ENCODE measurements at places on chromosomes 6 and 20.

GRCh38 chr6:42249279-42249678 lies 31.6 kb upstream of the MRPS10 start:
- no peak for DNase-seq

DNA sequence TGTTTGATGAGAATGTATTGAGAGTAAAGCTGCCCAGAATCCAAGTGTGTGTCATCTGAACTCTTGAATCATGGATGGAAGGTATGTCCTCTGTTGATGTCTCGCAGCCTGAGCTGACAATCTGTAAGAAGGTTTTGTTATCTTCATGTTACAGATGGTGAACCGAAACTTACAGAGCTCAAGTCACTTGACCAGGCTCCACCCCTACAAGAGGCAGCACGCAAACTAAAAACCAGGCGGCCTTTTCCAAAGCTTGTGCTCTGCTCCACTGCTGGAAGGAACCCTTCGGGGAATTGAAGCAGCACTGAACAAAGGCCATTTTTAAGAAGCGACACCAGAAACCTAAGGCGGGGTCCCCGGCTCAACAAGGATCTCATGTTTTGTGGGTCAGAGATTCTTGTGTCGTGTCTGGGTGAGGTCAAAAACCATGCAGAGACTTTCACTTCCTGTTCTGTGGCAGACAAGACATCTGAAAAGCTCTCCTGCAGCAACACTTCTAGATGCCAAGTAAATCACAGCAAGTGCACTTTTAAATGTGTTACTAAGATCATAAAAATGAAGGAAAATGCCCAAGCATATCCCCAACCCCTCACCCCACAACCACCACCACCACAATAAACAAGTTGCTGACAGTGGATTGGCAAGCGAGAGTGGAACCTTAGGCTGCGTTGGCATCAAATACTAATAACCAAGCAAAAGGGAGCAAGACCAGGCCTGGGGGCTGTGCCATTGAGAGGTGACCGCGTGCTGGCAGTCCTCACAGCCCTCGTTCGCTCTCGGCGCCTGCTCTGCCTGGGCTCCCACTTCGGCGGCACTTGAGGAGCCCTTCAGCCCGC lies 27.3 kb downstream of the NQO2 start:
- DNase-seq: no peak

- DNase-seq: no peak
Measured at GRCh38 chr6:110352563-110353262, 5.4 kb downstream of the METTL24 start.

- no peak for DNase-seq
Measured at GRCh38 chr6:77666846-77667245, 14.0 kb downstream of the MEI4 start.

- no peak for DNase-seq
Measured at GRCh38 chr6:168428863-168429262, 12.1 kb upstream of the SMOC2 start.

DNA sequence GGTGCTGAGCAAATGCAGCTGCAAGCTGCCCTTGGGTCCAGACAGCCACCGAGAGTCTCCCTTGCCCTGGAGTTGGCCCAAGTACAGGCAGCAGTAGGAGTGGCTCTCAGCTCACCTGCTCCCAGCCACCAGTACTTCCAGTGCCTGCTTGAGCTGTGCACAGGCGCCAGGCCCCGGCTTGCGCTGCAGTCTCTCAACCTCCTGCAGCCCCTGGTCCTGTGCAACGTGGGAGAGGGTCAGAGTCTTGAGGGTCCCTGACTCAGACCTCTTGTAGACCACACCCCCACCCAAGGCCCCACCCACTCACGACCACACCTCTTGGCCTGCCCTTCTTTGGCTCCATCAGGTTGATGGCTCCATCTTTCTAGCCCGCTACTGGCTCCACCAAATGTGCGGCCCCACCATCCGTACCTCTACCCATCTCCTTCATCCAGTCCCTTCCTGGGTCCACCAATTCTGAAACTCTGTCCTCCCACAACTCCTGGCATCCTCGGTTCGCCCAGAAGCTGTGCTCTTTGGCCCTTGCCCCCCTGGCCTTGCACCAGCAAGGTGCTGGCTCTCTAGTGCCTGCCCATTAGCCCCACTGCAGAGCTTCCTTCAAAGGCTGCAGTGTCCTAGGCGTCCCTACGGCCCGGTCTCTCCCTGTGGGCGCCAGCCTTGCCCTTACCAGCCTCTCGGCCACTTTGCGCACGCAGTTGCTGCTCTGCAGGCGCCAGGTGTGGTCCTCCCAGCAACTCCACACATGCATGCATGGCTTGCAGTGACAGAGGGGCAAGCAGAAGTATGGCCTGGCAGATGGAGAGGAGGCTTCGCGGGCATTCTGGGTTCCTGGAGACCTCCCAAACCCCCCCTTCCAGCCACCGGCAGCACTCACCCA lies 16.5 kb upstream of the SPAG4 start:
- no peak for DNase-seq

- no peak for DNase-seq
Measured at GRCh38 chr6:107592806-107593205, 102.9 kb downstream of the SOBP start.

- no peak for DNase-seq
Measured at GRCh38 chr6:21454262-21454661, 139.3 kb upstream of the SOX4 start.

GRCh38 chr6:150445486-150445885 lies 76.7 kb downstream of the IYD start:
- DNase-seq: no peak

DNA sequence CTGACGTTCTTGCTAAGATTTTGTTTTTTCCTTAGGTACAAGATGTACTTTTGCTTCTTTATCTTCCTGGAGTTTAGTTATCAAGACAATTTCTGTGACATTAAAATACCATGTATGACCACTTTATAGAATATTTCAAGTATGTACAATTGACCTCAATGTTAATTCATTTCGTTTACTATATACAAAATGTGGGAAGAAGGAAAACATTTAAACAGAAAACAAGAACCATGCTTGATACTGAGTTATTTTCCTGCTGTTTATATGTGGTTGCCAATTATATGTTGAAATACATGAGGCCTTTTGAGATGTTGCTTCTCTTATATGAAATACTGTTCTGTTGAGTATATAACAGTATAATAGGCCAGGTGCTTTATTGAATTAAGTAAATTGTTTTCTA lies 184.3 kb downstream of the JARID2 start:
- DNase-seq: no peak

- no peak for DNase-seq
Measured at GRCh38 chr6:157527471-157527907, 146.5 kb downstream of the ZDHHC14 start.

DNA sequence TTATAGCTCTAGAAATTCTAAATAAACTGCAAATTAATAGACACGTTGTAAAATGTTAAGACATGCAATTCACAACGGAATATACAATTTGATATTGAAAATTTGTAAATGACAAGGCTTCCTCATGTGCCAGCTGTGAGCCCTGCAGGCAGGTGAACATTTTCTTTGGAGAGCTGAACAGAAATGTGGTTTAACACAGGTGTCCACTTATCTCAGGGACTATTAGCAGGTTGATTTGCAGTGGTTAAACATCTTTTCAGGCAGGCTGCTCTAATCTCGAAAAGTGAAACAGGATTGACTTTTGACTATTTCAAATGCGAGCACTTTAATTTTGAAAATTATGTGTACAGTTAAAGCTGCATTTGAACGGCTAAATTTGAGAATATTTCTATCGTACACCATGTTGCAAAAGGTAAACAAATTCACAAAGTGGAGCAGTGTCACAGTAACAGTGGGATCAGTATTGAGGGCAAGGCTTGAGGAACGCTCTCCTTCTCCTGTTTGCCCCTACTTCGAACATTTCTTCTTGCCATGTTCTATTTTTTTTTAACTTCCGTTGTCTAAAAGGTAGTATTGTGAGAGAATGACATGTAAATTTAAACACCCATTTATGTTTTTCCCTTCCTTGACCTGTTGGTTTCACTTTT lies 210.8 kb downstream of the CDKAL1 start:
- DNase-seq: no peak

DNA sequence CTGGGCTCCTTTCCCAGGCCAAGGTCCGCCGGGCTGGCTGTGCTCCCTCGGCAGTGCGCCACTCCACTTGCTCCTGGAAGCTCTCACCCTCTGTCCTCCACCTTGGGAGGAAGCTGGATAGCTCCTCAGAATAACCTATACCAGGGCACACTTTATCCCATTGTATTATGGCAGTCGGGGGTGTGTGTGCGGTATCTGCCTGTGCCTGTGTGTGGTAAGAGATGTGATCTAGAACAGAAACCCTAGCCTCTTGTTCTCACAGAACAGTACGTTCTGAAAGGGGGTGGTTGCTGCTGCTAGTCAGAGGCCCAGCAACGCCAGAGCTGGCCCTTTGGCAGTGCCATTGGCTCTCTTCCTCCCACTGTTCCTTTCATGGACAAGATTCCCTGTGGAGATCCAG lies 168.4 kb downstream of the TBXT start:
- DNase-seq: no peak

GRCh38 chr6:47621838-47622449 lies 76.4 kb upstream of the ADGRF4 start:
- DNase-seq: no peak

GRCh38 chr6:42280966-42281533 lies 63.4 kb upstream of the MRPS10 start:
- DNase-seq: no peak

DNA sequence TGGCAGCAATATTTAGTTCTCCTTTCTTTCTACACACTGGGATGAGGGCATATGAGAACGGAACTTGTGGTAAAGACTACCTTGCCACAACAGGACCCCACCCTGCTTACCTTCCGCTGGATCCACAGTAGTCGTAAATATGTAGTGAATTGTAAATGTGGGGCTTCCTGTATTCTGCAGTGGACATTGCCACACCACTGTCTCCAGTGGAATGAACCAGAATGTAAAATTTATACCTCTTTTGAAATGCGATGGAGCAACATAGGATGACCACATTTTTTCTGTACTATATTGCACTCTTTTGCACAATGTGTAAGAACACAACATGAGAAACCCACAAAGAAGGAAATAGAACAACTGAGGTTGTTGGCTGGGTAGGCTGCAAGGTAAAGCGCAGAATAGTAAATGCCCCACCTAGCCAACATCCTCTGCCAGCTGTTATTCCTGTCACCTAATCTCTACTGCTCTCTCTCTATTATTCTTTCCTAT lies 16.1 kb upstream of the RIPOR2 start:
- DNase-seq: no peak

- DNase-seq: no peak
Measured at GRCh38 chr6:166523782-166524559, 62.5 kb downstream of the RAMACL start.

DNA sequence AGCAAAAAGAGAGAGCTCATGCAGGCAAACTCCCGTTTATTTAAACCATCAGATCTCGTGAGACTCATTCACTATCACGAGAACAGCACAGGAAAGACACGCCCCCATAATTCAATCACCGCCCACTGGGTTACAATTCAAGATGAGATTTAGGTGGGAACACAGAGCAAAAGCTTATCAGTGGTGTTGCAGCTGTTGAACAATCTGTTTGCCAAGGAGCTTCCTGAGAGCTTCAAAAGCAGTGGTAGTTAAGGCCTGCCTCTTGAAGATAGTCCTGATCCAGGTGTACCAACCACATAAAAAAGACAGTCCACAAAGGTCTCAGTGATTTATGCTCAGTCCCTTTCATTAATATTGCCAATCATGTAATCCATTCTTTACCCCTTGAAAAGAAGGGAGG lies 269.4 kb upstream of the IRAK1BP1 start:
- no peak for DNase-seq

- DNase-seq: no peak
Measured at GRCh38 chr20:57724610-57725405, 15.0 kb upstream of the PMEPA1 start.

GRCh38 chr20:32635764-32636163 lies 38.0 kb downstream of the C20orf203 start:
- DNase-seq: no peak

DNA sequence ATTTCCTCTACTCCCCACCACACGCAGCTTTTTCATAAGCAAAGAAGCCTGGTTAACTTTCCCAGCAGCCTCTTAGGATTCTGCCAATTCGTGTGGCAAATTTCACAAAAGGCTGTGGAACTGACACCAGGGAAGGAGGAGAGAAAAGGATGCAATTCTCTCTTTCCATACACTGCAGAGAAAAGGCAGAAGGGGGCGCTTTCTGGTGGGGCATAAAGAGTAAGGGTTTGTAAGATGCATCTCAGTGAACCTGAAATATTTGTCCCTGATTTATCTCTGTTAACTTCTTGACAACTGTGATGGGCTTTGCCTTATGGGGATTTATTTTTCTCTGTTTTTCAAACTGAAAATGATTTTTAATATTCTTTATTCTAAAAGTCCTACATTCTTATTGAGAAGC lies 45.5 kb upstream of the GLP1R start:
- no peak for DNase-seq

GRCh38 chr6:130376936-130377335 lies 11.1 kb downstream of the TMEM200A start:
- no peak for DNase-seq

GRCh38 chr20:34983995-34984735 lies 28.5 kb downstream of the MYH7B start:
- DNase-seq: peak; percentile 86

- DNase-seq: no peak
Measured at GRCh38 chr20:45016089-45016671, 49.9 kb downstream of the STK4 start.

DNA sequence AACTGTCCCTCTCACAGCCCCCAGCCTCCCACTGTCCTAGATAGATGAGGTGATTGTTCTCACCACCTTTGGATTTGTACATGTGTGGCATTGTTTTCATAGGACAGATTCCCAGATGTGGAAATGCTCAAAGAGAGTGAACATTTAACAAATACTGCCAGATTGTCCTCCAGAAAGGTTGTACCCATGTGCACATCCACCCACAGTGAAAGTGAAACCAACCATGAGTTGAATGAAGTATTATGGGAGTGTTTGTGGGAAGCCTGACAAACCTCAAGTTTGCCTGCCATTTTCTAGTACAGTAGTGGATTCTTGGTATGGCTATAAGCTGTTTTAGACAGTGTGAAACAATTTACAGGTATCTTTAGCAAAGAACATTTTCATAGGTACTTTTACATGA lies 42.7 kb downstream of the ANKRD6 start:
- DNase-seq: no peak

DNA sequence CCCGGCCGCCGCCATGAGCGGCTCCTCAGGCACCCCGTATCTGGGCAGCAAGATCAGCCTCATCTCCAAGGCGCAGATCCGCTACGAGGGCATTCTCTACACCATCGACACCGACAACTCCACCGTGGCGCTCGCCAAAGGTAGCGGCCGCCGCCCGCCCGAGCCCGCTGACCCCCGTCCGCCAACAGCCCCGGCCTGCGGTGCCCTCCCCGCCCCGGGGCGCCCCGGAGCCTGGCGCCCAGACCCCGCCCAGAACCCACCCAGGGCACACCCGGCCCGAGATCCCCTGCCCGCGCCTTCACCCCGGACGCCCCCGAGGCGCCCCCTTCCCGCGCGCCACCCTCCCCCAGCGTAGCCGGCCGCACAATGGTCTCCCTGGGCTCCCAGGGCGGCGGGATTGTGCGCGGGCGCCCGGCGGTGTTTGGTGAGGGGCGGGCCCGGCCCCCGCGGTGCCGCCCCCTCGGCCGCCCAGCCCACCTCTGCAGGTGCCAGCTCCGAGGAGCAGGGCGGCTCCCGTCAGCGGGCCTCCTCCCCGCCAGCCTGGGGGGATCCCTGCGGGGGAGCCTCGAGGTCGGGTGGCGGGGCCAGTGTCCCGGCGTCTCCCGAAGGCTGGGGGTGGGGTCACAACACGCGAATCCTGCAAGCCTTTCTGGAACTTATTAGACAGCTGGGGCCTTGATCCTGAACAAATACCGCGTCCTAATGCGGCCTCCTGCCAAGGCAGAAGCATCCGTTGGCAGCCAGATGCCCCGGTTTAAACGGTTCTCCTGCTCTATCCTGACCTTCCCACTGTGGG lies 577 bp downstream of the LSM14B start:
- no peak for DNase-seq

- DNase-seq: no peak
Measured at GRCh38 chr6:33668914-33669313, 42.6 kb downstream of the UQCC2 start.
